Activated T-helper 9 cell treated with anti-CD3 and anti-CD28 coated beads, Interleukin-2, amount 50 U/mL, for 16 hours (primary cell): ENCODE measurements at places on chromosomes 11 and 22.

- no peak for DNase-seq
These were observed 9.5 kb downstream of the H19 start for GRCh38 chr11:1988174-1988573.

GRCh38 chr22:36182056-36182455 lies 19.6 kb downstream of the APOL4 start:
- no peak for DNase-seq

GRCh38 chr11:47524291-47524874 lies 28.5 kb downstream of the CELF1 start:
- DNase-seq: no peak

DNA sequence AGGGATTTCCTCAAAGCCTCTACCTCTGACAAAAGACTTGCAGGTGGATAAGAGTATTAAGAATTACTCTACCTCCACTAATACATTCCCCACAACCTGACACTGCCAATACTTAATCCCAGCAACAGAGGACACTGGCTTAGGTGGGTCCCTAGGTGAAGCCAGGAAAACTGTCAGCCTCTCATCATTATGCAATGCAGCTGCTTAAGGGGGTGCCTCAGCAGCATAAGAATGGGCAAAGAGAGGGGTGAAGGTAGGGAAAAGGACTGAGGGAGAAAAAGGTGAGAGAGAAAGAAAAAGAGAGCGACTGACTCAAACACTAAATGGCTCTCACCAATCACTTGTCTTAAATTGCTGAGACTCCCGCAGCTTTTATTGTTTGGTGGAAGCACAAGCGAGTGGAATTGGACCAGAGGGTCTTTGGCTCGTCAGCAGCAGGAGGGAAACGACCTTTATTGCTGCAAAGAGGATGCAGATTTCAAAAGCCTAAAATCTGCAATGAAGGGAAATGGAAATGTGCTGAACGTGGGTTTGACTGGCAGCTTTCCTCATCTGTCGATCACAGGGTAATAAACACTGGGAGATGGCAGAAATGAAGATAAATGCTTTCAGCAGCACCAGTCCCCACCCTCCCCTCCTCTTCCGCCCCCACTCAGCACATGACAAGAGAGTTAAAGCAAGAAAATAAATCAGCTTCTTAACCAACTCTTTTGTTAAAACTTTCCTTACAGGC lies 64.9 kb upstream of the CHRM4 start:
- no peak for DNase-seq

DNA sequence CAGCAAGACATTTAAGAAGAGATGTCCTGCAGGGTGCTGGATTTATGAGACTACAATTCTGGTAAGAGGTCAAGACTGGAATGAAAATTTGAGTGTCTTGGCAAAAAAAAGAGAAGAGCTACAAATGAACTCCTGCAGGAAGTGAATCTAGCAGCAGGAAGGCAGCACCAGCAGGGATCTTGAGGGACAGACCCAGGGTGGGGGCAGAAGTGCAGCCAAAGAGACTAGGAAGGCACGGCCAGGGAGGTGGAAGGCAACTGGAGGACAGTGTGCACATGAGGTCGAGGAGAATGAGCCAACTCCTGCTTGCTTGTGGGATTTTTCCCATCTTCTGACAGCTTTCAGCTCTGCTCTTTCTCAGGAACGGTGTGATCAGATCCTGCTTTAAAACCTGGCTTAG lies 263.2 kb downstream of the BUD13 start:
- no peak for DNase-seq

DNA sequence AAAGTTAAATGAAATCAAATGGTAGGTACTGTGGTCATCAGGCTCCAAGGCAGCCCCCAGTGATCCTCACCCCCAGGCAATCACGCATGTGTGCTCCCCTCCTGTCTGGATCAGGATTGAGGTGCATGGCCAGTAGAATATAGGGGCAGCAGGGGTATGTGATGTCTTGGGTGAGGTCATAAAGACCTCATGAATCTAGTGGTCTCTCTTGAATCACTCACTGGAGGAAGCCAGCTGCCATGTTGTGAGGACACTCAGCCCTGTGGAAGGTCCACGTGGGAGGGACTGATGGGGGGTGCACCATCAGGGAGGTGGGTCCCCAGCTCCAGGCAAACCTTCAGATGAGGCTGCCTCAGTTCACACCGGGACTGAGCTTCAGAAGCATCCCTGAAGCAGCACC lies 6.8 kb upstream of the IL17REL start:
- DNase-seq: no peak

- DNase-seq: no peak
These were observed 73.8 kb upstream of the CDON start for GRCh38 chr11:126136507-126136906.

GRCh38 chr11:56122073-56122472 lies at the start of gene OR8H3:
Gene OR8H3 (plus strand): TSS chr11:56122373. CDS start chr11:56122373, 0 bp downstream.
- no peak for DNase-seq

DNA sequence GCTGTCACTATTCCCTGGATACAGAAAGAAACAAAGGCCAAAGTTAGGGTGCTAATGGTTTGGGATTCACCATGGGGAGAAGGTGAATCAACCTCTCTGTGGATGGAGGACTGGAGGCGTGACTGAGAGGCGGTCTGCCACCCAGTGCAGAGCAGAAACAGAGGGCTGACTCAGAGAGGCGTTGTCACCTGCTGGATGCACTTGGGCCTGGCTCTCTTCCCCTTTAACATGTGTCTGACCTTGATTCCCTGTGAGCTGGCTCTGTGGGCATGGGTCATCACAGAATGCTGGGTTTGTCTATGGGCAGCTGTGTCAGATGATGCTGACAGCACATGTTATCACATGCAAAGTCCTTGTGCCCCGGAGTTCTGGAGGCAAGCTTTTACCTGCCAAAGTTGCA lies 75.9 kb downstream of the LDLRAD3 start:
- DNase-seq: no peak

DNA sequence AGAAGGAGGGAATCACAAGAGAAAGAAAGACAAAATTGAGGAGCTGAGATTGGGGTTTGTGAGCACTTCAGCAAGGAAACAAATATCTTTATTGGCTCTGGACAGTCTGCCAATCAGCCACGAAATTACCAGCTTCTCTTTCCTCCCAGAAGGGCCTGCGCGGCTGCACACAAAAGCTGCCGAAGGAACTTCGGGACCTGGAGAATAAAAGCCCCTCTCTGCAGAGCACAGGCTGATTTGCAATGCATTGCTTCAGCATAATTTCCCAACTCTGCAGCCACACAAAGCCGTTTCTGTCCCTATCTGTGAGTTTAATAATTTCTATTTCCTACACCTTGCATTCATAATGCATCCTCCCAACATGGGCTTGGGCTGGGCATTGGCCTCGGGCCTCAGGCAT lies 522.6 kb downstream of the BUD13 start:
- no peak for DNase-seq

GRCh38 chr11:126456783-126457542 lies 101.5 kb downstream of the ST3GAL4 start:
- DNase-seq: no peak

- peak; percentile 20 for DNase-seq
These were observed 23.5 kb upstream of the TH start for GRCh38 chr11:2194877-2195755.

- no peak for DNase-seq
These were observed 1.5 kb downstream of the ATG13 start for GRCh38 chr11:46618837-46619236.

GRCh38 chr11:31641477-31642062 lies 132.0 kb downstream of the ELP4 start:
- DNase-seq: no peak

DNA sequence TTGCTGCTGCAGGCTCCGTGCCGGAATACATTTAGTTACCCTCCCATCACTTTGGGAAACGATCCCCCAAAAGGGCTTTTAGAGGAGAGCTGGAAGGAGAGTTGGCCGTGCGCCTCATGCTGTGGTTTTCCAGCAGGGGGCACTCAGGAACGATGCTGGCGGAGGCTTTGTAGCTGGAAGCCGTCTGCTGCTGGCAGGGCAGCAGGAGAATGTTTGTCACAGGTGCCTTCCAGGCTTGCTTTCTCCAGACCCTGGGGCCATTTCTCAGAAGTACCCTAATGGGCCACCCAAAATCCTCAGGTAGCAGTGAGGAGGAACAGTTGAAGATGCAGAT lies 30.0 kb upstream of the CABP7 start:
- no peak for DNase-seq

DNA sequence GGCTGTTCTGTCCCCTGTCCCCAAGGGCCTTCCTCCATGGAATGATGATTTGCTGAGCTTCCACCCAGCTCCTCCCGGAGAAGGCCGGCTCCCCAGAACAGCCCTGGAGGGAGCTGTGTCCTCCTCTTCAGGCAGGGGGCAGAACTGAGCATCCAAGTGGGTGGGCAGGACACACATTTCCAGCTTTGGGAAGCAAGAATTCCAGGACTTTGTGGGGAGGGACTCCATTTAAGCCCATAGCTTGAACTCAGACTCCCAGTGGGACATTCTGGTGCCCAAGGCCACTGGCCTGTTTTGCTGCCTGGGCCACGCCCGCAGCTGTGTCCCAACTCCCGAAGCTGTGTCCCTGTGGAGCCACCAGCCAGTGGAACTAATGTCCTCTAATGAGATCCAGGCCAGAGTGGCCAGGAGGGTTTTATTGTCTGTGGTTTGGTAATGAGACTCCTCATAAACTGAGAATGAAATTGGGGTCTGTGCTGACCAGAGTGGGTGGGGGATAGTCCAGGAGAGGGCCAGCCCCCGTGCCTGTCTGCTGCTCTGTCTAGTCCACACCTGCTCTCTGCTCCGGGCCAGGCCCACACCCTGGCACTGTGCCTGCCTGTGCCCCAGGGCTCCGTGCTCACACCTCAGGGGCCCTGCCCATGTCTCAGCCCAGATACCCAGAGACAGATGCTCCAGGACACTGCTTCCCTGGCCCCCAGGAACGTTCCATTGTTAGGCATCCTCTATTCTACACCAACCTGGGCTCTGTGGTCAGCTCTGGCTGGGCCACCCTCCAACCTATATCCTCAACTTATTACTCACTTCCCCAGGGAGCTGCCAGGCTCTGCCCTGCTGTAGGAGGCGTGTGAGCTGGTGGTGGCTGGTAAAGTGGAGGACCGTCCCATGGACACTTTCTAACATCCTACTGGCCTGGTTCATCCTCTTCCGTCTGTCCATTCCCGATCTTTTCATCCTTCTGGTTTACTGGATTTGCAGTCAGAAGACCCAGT lies 7.6 kb downstream of the NECTIN1 start:
- no peak for DNase-seq

- DNase-seq: no peak
These were observed 114.4 kb downstream of the PLEKHA7 start for GRCh38 chr11:16899708-16900303.

- DNase-seq: no peak
These were observed 7.3 kb downstream of the TBC1D22A start for GRCh38 chr22:46769706-46770105.

DNA sequence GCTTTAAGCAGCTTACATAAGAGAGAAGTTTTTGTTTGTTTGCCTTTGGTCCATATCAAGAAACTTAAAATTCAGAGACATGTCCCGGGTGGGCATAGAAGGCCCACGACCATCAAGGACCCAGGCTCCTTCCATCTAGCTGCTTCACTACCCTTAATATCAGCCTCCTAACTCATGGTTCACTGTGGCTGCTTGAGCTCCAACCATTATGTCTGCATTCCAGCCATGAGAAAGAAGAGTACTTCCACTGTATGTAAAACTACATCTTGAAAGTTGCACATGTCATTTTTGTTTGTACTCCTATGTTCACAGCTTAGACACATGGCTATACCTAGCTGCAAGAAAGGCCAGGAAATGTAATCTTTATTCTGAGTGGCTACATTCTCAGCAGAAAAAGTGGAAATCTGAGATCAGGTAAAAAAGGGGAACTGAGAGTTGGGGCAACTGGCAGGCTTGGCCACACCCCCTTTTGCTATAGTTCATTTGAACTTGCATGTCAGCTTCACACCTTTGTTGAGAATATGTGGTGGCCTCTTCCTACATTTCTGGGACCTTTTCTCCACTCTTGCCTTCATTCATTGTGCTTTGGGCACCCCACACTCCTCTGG lies 81.3 kb upstream of the TP53I11 start:
- DNase-seq: no peak

DNA sequence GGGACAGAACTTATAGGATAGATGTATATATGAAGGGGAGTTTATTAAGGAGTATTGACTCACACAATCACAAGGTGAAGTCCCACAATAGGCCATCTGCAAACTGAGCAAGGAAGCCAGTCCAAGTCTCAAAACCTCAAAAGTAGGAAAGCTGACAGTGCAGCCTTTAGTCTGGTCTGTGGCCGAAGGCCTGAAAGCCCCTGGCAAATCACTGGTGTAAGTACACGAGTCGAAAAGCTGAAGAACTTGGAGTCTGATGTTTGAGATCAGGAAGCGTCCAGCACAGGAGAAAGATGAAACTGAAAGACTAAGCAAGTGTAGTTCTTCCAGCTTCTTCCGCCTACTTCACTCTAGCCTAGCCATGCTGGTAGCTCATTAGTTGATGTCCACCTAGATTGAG lies 799.6 kb upstream of the ARHGAP42 start:
- DNase-seq: no peak

GRCh38 chr11:88016392-88017170 lies 158.7 kb downstream of the RAB38 start:
- DNase-seq: peak; percentile 7

DNA sequence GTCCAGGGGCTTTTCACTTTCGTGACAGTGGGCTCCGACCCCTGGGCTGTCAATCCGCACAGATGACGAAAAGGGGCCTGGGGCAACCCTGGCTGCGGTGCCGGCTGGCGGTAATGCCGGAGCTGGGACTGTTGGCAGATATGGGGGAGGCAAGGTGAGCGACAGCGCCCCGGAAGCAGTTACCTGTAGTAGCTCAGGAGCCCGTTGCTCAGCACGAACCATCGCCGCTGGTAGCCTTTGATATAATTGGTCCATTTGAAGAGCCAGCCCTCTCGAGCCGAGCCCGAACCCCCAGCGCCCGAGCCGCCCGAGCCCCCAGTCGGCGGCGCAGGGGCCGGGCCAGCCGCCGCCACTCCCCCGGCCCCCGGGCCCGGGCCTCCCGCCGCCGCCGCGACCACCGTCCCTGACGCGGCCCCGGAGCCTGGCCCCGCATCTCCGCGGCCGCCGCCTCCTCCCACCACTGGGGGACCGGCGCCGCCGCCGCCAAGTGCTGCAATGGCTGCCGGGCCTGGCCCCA lies 396 bp downstream of the OSBP start:
- peak; percentile 56 for DNase-seq

GRCh38 chr22:50676661-50677492 lies 4.3 kb downstream of the SHANK3 start:
- DNase-seq: no peak

- no peak for DNase-seq
These were observed at the start of gene C11orf52 for GRCh38 chr11:111918390-111919256. Gene C11orf52 (plus strand): TSS chr11:111918913. CDS start chr11:111918973, 60 bp downstream.

- DNase-seq: no peak
These were observed 230.2 kb downstream of the NTM start for GRCh38 chr11:131600628-131601027.
